WTC11 (cell line): ENCODE measurements at places on chromosomes 11 and 22.
A peak's percentile ranks its signal among the peaks of the same experiment; 100 is the strongest.

- no peaks in the 10 kb centered on the region; the same call in 1 of the 2 replicates for H3K27me3 ChIP-seq
- no peak overlapping the region for H3K27ac ChIP-seq
- H3K4me3 ChIP-seq, result no peak overlapping the region
Observed at GRCh38 chr11:45253640-45254039, 32.5 kb downstream of the SYT13 start.

- no peak for DNase-seq
- no peaks in the 10 kb centered on the region for H3K27me3 ChIP-seq
- no peak overlapping the region for H3K4me3 ChIP-seq
- H3K36me3 ChIP-seq, result no peaks in the 10 kb centered on the region
Observed at GRCh38 chr11:12472401-12473005, 95.1 kb downstream of the PARVA start.

DNA sequence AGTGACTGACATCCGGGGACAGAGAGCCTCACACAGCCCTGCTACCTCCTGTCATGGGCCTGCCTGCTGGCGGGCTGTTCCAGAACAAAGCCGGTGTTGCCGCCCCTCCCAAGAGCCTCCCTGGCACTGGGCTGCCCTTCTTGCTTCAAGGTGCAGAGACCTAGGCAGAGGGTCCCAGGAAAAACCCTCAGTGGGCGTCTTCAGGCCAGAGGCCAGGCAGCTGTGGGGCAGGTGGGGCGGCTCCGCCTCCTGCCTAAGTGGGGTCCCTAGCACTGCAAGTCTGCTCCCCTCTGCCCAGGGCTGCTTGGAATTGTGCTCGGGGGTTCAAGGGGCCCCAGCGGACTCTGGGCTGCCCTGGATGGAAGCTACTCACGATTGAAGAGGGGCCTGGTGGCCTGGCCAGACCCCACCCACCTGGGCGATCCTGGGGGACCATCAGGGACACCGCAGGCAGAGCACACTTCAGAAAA is 20.4 kb upstream of the GNB1L start:
- peaks cover 6% of the 10 kb centered on the region for H3K4me1 ChIP-seq
- H3K36me3 ChIP-seq, result no peaks in the 10 kb centered on the region
- DNase-seq, result no peak
- H3K27me3 ChIP-seq, result no peaks in the 10 kb centered on the region
- H3K27ac ChIP-seq, result no peak overlapping the region
- no peak overlapping the region for H3K4me3 ChIP-seq

DNA sequence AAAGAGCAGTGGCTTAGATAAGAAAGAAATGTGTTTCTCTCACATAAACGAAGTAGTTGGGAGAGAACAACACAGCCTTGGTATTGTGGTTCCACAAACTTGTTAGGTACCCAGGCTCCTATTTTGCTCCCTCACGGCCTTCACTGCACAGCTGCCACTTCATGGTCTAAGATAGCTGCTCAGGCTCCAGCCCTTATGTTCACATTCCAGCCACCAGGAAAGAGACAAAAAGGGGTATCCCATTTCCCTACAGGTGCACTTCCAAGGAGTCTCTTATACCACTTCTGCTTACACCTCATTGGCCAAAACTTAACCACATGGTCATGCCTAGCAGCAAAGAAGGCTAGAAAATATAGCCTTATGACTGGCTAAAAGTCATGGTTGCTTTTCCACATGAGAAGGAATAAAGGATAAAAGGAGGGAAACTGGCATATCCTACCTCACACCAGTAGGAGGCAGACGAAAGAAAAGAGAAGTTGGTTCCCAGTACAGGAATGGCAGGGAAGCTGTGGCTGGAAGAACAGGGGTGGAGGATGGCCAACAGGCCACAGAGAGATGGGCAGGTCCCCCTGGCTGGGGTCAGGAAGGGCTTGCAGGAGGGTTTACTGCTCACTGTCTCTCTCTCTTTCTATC is 5.4 kb upstream of the HDHD5 start:
- no peak overlapping the region for H3K4me3 ChIP-seq
- peak; percentile 21 for DNase-seq

DNA sequence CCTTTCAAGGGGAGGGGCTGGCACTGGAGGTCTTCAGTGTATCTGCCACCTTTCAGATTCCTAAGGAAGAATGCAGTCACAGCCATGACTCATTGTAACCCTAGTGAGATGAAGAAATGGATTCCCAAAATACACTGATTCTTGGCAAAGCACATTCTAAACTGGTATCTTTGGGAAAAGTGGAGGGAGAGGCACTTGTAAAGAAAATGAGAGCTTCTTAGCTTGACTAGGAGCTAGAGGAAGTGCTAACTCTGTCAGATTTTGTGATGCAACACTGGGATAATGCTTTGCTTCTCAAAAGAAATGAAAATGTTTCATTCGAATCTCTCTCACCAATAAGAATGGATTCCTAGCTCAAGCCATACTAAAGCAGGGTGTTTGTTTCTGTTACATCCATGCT is 14.3 kb downstream of the NRIP3 start:
- H3K4me3 ChIP-seq, result no peak overlapping the region
- H3K27ac ChIP-seq, result no peak overlapping the region
- peaks cover 5% of the 10 kb centered on the region for H3K4me1 ChIP-seq
- peaks cover 2% of the 10 kb centered on the region; the same call in 1 of the 2 replicates for H3K27me3 ChIP-seq

- H3K36me3 ChIP-seq, result peaks cover 16% of the 10 kb centered on the region
- peaks cover 35% of the 10 kb centered on the region for H3K4me1 ChIP-seq
- no peaks in the 10 kb centered on the region for H3K27me3 ChIP-seq
- no peak overlapping the region for H3K4me3 ChIP-seq
Observed at GRCh38 chr11:19917069-19917468, 204.4 kb downstream of the NAV2 start.
